ENCODE measurements at places on chromosomes 3 and 15. TPM values are rescaled to one million over a fixed set of nuclear protein-coding genes. Genes with fewer than 3 reads are reported as not detected.

DNA sequence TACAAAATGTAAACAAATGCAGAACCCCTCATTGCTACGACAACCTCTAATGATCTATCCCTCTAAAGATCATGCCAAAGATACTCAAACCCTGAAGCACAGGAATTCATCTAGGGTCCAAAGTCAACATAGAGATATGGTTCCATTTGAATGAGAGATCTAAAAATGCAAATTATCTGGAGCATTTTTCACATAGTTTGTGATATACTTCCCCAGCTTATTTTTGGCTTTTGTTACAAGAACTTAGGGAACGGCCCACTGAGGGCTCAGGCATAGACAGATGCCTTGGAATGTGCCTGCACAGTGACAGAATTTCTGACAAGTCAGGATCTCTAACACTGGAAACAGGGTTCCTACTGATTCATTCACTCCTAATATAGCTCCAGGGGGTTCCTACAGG lies 258.9 kb upstream of the THBS1 start:
- H3K27me3 ChIP-seq: no peaks in the 10 kb centered on the region
- no peaks in the 10 kb centered on the region for H3K4me1 ChIP-seq
- H3K36me3 ChIP-seq: no peaks in the 10 kb centered on the region
- no peak overlapping the region for H3K27ac ChIP-seq

DNA sequence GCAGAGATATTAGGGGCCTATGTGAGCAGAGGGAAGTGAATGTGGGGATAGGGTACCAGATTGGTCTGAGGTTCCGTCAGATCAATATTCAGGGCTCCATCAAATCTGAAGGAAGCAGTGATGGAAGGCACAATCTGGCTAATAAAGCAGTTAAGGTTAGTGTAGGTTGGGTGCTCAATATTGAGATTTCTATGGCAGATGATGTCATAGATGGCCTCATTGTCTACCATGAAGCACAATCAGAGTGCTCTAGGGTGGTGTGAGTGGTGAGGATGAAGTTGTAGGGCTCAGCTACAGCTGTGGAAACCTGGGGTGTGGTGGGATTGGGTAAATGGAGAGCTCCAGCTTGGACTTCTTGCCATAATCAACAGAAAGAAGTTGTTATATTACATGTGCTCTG lies 58.2 kb downstream of the NR2F2 start:
- H3K27me3 ChIP-seq: no peaks in the 10 kb centered on the region
- no peaks in the 10 kb centered on the region for H3K36me3 ChIP-seq
- no peak for DNase-seq
- H3K4me3 ChIP-seq: no peak overlapping the region
- H3K27ac ChIP-seq: no peak overlapping the region

The DGKG gene
- polyA plus RNA-seq: 0.69 TPM

DNA sequence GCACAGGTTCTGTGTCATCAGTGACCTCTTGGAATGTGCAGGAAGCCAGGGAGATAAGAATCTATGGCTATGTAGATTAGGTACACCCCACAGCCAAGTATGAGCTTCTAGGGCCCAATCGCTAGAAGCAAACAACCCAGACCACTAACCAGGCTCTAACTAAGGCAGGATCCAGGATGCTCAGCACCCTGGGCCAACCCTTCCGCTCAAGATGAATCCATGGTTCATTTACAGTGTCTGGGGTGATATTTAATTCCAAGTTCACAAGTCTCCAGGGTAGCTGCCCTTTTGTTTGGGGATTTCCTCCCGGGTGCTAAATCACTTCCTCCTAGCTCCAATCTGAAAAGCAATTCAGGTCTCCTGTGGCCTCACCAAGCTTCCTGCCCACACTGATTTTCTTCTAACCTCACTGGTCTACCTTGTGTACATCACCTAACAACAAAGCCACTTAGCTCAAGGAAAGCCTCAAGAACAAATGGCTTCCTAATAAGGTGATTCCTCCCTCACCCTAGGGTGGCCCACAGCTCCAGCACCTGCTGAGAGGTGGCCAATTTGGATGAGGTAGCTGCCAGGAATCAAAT lies 2.4 kb downstream of the EHD4 start:
- H3K27me3 ChIP-seq: no peaks in the 10 kb centered on the region
- no peaks in the 10 kb centered on the region for H3K4me1 ChIP-seq
- no peaks in the 10 kb centered on the region for H3K36me3 ChIP-seq
- H3K4me3 ChIP-seq: no peak overlapping the region
- peak overlapping the region; percentile 19 for H3K27ac ChIP-seq
- DNase-seq: no peak

- H3K4me3 ChIP-seq: no peak overlapping the region
- no peaks in the 10 kb centered on the region for H3K4me1 ChIP-seq
- DNase-seq: no peak
- H3K27ac ChIP-seq: no peak overlapping the region
Measured at GRCh38 chr3:153291059-153291685, 129.1 kb downstream of the RAP2B start.

- H3K36me3 ChIP-seq: no peaks in the 10 kb centered on the region
- no peaks in the 10 kb centered on the region for H3K27me3 ChIP-seq
- H3K4me3 ChIP-seq: no peak overlapping the region
- no peak for DNase-seq
- no peaks in the 10 kb centered on the region for H3K4me1 ChIP-seq
Measured at GRCh38 chr3:1632128-1632527, 466.5 kb upstream of the CNTN4 start.

GRCh38 chr15:77846986-77847385 lies 214.3 kb upstream of the LINGO1 start:
- DNase-seq: no peak
- H3K36me3 ChIP-seq: no peaks in the 10 kb centered on the region
- no peaks in the 10 kb centered on the region for H3K4me1 ChIP-seq
- no peak overlapping the region for H3K27ac ChIP-seq
- H3K27me3 ChIP-seq: peaks cover 27% of the 10 kb centered on the region

GRCh38 chr15:51759557-51760070 lies 8.2 kb downstream of the TMOD2 start:
- no peaks in the 10 kb centered on the region for H3K4me1 ChIP-seq
- H3K36me3 ChIP-seq: no peaks in the 10 kb centered on the region
- peak overlapping the region; percentile 15 for H3K27ac ChIP-seq
- no peak overlapping the region for H3K4me3 ChIP-seq
- no peaks in the 10 kb centered on the region for H3K27me3 ChIP-seq

DNA sequence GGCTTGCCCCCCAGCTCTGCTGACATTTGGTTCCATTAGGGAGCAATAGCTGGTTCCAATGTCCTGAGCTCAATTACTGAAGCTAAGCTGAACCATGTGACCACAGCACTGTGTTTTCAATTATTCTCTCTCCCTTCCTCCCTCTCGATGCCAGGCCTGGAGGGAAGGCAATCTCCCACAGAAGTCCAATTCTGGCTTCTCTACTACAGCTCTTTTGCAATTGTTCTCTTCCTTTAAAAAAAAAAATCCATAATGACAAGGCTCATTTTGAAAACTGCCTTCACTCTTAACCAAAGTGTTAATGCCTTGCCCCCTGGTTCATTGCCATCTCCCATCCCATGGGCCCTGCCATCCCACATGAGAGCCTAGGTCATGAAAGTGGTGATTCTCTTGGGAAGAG lies 24.8 kb downstream of the IL16 start:
- peak overlapping the region; percentile 50 for H3K27ac ChIP-seq
- H3K4me1 ChIP-seq: no peaks in the 10 kb centered on the region
- H3K27me3 ChIP-seq: no peaks in the 10 kb centered on the region
- no peaks in the 10 kb centered on the region for H3K36me3 ChIP-seq
- no peak overlapping the region for H3K4me3 ChIP-seq
- peak; percentile 72 for DNase-seq

- H3K27me3 ChIP-seq: no peaks in the 10 kb centered on the region
- H3K4me3 ChIP-seq: no peak overlapping the region
- no peaks in the 10 kb centered on the region for H3K4me1 ChIP-seq
- no peak for DNase-seq
Measured at GRCh38 chr15:100001405-100001804, 268.2 kb upstream of the LYSMD4 start.

The SIDT1 gene
- polyA plus RNA-seq: 16.7 TPM

GRCh38 chr3:183159333-183159732 lies 3.2 kb downstream of the LAMP3 start:
- H3K27ac ChIP-seq: no peak overlapping the region
- DNase-seq: no peak
- H3K4me1 ChIP-seq: peaks cover 9% of the 10 kb centered on the region
- peaks cover 28% of the 10 kb centered on the region for H3K27me3 ChIP-seq
- H3K36me3 ChIP-seq: no peaks in the 10 kb centered on the region

The PPP1R14D gene
- polyA plus RNA-seq: 211 TPM

DNA sequence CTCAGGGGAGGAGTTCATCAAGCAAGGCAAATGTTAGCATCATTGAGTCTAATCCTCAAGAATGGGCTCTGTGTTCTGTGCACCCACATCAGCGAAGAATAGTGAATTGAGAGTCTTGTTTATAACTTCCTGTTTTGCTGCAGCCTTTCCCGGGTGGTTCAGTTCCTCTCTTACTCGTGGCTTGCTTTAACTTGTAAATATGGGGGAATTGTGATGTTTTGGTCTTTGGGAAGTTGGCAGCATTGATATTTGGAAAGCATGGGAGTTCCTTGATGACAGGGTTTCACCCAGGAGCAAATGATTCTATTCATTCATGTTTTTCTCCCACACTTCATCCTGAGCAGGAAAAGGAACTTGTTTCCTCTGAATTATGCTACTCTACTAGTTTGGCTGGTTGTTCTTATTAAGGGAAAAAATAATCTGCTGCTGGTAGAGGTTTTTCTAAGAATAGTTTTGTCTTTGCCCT lies 40.4 kb downstream of the GPD1L start:
- no peaks in the 10 kb centered on the region for H3K4me1 ChIP-seq
- peaks cover 4% of the 10 kb centered on the region for H3K36me3 ChIP-seq
- DNase-seq: no peak
- H3K4me3 ChIP-seq: no peak overlapping the region
- H3K27ac ChIP-seq: no peak overlapping the region
- H3K27me3 ChIP-seq: no peaks in the 10 kb centered on the region

GRCh38 chr3:143301031-143301901 lies 181.7 kb downstream of the CHST2 start:
- H3K36me3 ChIP-seq: no peaks in the 10 kb centered on the region
- no peaks in the 10 kb centered on the region for H3K27me3 ChIP-seq
- no peak overlapping the region for H3K27ac ChIP-seq
- H3K4me3 ChIP-seq: no peak overlapping the region

DNA sequence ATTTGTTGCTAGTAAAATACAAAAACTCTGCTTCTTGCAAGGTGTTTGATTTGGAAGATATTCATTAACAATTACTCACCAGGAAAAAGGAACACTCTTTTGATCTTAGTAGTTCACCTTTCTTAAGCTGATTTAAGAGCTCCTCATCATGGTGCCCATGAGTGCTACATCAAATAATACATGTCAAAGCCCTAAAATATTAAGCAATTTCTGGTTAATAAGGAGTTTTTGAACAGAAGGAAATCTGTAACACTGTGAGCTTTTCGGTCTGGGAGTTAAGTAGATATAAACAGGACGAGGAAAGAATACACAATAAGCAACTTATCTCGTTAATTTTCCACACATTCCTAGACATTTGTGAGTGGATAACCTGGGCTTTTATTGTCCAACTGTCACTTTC lies 83.9 kb upstream of the DCBLD2 start:
- H3K4me3 ChIP-seq: no peak overlapping the region
- H3K27ac ChIP-seq: no peak overlapping the region
- H3K27me3 ChIP-seq: no peaks in the 10 kb centered on the region
- DNase-seq: no peak
- no peaks in the 10 kb centered on the region for H3K4me1 ChIP-seq

GRCh38 chr15:97146929-97147870 lies 813.3 kb upstream of the ARRDC4 start:
- H3K27ac ChIP-seq: no peak overlapping the region
- no peaks in the 10 kb centered on the region for H3K4me1 ChIP-seq
- H3K4me3 ChIP-seq: no peak overlapping the region

The RTP3 gene
- polyA plus RNA-seq: not detected

DNA sequence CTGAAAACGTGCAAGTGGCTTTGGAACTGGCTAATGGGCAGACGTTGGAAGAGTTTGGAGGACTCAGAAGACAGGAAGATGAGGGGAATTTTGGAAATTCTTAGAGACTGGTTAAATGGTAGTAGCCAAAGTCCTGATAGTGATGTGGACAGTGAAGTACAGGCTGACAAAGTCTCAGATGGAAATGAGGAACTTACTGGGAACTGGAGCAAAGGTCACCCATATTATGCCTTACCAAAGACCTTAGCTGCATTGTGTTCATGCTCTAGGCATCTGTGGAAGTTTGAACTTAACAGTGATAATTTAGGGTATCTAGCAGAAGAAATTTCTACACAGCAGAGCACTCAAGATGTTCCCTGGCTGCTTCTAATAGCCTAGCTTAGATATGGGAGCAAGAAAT lies 28.6 kb upstream of the SERPINI2 start:
- H3K4me3 ChIP-seq: no peak overlapping the region
- no peak for DNase-seq
- H3K36me3 ChIP-seq: no peaks in the 10 kb centered on the region
- no peaks in the 10 kb centered on the region for H3K4me1 ChIP-seq
- H3K27me3 ChIP-seq: no peaks in the 10 kb centered on the region

- DNase-seq: no peak
- no peaks in the 10 kb centered on the region for H3K4me1 ChIP-seq
- H3K36me3 ChIP-seq: no peaks in the 10 kb centered on the region
- no peak overlapping the region for H3K4me3 ChIP-seq
Measured at GRCh38 chr3:141343077-141343476, 25.2 kb upstream of the ZBTB38 start.

The ANAPC13 gene
- polyA plus RNA-seq: 88.9 TPM

DNA sequence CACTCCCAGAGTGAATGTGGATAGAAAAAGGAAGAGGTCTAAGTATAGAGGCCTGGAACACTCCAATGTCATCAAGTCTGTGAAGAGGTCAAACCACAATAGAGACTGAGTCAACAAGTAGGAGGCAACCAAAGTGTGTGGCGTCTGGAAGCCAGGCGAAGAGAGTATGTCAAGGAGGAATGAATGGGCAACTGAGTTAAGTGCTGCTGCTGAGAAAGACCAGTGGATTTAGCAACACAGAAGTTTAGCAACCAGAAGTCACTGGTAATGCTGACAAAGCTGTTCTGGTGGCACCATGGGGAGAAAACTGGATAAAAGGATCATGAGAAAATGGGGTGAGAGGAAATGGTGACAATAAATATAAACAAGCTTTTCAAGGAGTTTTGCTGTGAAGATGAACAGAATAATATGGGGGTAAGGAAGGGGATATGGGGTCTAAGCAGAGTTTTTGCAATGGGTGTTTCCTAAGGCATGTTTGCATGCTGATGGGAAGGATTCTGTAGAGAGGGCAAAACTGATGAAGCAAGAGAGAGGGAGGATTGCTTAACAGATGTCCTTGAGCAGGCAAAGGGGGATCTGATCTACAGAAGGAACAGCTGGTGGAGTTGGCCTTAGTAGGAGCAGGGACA lies 38.4 kb downstream of the PCOLCE2 start:
- H3K27me3 ChIP-seq: no peaks in the 10 kb centered on the region
- H3K36me3 ChIP-seq: no peaks in the 10 kb centered on the region
- no peak for DNase-seq
- no peak overlapping the region for H3K27ac ChIP-seq
- no peak overlapping the region for H3K4me3 ChIP-seq
- no peaks in the 10 kb centered on the region for H3K4me1 ChIP-seq

The FEZF2 gene
- not detected for polyA plus RNA-seq

GRCh38 chr3:113741620-113742019 lies 4.4 kb downstream of the NAA50 start:
- DNase-seq: no peak
- H3K36me3 ChIP-seq: no peaks in the 10 kb centered on the region
- H3K4me1 ChIP-seq: peaks cover 36% of the 10 kb centered on the region
- H3K27me3 ChIP-seq: no peaks in the 10 kb centered on the region
- no peak overlapping the region for H3K4me3 ChIP-seq
- no peak overlapping the region for H3K27ac ChIP-seq

The NR1I2 gene
- polyA plus RNA-seq: 33.6 TPM

The RAB43 gene
- 9.6 TPM for polyA plus RNA-seq

Data from sigmoid colon (tissue), 7 donors.